ENCODE measurements at places on chromosomes 7 and 10.

DNA sequence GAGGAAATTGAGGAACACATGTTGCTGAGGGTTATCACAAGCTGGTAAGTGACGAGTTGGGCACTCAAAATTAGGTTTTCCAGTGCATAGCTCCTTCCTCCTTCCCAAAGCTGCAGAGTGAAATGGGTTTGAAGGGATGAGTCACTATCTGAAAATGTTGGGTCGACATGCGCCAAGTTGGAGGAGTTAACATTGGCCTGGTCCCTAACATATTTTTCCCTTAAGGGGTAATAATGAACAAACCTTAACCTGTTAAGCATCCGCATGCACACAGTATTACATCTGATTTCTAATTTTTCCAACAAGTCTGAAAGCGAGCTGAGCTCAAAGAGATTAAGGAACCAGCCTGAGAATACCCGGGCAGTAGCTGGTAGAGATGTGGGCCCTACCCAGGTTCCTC, 20.7 kb upstream of the TECTB start:
- DNase-seq, result no peak

DNA sequence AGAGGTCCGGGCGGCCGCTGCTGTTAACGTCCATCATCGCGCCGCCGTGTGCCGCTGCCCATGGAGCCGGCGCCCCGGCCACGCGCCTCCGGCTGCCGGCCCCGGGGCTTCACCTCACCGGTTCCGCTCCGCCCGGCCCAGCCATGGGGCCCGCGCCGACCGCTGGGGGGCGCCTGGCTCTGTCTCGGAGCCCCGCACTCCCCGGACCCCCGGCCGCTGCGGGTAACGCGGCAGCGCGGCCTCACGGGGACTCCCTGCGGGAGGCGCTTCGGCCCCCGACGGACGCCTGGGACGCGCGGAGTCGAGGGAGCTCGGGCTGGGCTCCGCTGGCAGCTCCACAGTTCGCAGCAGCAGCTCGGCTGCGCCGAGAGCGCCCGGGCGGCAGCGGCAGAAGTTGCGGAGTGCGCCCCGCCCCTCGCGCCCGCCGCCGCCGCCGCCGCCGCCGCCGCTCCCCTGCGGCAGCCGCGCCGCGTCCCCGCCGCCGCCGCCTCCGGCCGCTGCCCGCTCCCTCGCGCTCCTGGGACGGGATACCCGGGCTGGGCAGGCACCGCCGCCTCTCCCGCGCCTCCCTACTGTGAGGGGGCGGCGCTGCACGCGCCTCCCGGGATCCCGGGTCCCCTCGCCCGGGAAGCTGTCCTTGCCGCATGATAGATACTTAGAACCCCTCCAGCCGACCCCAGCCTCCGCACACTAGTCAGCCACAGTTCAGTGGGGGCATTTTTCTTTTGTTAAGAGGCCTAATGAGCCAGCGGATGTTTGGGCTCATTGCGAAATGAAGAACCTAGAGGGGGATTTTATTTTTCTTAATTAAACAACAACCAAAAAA, at the start of gene HTR7:
HTR7 (minus strand) TSS at position 405 of the 826 bp plus-strand sequence; CDS start at position 37, 368 bp downstream.
- peak; percentile 85 for DNase-seq

DNA sequence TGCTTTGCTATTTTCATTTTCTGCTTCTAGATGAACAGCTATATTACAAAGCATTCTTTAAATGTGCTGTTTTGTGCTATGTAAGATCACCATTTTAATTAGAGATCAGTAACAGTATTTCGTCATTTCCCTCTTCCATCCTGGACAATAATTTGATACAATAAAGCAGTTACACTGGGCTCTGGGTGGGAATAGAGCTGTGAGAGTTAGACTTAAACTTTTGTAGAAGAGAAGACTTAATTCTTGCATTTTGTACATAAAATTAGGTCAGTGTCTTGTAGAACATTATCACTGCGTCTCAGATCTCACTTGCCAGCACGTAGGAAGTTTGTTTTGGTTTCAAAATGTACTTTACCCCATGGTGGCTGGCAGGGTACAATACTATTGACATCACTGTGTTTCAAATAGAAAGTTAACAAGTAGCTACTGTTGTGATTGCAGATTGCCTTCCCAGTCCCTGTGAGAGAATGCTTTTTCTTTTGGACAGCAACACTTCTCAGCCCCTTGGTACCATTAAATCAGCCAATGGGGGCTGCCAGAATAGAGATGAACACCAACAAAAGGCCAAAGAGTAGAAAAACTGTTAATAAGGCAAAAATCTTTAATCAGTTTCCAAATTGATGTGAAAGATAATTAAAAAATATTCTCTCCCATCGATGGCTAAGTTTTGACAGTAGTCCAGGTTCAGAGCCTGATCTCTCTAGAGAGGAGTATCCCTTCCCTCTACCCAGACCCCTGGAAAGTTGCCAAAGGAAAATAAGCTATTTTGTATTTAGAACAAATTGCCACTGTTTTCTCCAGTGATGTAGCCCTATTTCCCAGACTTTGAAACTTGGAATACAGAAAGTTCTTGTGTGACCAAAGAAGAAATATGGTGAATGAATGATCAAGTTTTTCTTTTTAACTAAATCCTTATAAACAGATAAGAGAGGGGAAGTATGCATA, 35.1 kb downstream of the SMNDC1 start:
- peak; percentile 15 for DNase-seq

DNA sequence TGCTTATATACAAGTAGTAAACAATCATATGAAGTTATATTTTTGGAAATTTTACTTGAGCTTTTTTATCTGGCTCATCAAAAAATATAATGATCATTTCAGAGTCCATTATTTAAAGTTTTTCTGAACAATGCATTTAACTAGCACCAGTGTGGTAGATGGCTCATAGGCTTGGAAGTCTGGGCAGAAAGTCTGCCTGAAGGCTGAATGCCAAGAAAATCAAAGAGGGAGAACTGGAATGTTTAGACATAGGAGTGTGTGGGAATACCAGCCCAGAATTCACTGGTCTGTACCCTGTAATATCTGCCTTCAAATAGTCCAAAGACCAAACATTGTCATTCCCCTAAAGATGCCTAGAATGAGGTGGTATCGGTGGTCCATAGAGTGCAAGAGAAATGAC, 40.3 kb upstream of the ANK3 start:
- no peak for DNase-seq

DNA sequence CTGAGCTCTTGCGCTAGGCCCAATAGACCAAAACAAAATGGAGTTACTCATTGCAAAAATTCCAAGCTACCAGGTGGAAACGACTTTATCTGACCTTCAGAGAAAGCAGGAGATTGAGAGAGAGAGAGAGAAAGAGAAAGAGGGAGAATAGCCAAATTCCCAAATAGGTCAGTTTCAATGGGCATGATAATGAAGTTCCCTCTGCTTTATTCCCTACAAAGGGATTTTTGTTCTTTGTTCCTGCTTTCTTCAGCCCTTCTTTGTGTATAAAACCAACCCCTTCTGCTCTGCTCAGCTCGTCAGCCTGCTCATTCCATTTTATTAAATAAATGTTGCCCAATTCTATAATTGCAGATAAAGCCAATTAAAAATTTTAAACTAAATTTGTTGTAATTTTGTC, 45.0 kb upstream of the GPR37 start:
- DNase-seq, result peak; percentile 27

GRCh38 chr10:70964245-70964644, 75.9 kb upstream of the PCBD1 start:
- no peak for DNase-seq

DNA sequence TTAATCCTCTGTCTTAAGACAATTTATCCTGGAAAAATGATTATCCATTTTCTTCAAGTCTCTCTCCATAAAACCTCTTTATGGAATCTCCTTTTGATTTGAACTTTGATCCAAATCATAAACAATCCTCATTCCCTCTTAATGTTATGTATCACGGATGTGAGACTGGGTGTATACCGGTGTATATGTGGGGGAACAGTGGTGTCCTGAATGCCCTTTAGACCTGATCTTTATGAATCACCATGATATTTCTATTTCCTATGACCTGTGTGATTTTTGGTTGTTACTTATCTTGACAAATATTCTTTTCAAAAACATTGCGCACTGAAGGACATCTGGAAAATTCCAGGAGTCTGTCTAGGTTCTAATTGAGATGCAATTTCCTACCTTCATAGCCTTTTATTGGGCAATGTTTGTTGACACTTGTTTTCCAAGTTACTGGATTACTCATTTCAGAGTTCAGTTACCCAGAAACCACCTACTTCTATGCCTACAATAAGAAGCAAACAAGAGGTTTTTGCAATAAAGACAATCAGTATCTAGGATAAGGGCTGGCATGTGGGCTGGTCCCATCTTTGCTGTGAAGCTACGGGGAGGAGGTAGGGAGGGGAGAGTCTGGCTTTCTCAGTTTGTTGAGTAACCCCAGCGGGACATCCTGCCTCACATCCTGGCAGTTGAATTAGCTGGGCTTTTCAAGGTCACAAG, 190.4 kb downstream of the CTTNBP2 start:
- DNase-seq, result no peak

DNA sequence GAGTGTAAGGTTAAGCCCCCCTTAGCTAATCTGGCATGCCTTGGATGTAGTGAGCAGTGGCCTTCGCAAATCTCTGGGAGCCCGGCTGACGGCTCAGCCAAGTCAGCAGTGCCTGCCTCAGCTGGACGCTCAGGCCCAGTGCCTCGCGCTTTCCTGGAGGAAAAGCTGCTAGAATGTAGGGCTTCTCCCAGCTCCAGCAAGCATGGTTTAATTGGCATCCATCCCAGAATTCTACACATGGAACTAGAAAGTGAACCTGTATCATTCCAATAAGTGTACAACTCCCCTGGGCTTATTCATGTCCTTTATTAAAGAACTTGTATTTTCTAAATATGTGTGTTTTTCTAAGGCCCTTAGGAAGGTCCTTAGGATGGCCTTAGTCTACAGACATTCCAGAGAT, 287.8 kb upstream of the SHH start:
- DNase-seq, result peak; percentile 33

DNA sequence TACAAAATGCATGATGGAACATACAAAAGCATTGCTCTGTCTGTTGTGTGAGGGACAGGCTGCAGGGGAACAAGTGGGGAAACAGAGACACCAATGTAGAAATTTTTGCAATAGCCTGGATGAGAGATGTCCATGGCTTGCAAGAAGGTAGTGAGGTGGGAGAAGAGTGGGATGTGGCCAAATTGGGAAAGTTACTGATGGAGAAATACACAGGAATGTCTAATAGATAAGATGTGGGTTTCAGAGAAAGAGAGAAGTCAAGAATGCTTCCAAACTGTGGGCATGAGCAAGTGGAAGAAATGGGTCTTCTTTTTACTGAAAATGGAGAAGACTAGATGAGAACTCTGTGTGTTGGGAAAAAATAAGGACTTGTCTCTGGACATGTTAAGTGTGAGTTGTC, 592.7 kb downstream of the TNS3 start:
- DNase-seq, result no peak

- DNase-seq, result no peak
Measured at GRCh38 chr10:115059301-115059898, 33.8 kb upstream of the ATRNL1 start.

DNA sequence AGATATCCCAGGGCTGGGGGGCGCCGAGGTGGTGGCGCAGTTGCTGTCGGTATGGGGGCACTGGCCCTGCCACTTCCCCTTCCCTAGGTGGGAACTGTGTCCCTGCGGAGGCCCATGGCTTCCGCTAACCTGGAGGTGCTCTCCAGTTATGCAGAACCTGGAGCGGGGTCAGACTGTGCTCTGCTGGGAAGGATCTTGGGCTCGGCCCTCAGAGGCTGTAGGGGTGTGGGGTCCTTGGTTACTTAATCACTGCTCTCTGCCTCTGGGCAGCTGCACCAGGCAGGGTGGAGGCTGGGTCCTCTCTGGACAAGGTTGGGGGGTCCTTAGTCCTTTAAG, 2.4 kb downstream of the BRI3 start:
- DNase-seq, result no peak

GRCh38 chr7:20198260-20198659, 18.9 kb downstream of the MACC1 start:
- DNase-seq, result no peak

DNA sequence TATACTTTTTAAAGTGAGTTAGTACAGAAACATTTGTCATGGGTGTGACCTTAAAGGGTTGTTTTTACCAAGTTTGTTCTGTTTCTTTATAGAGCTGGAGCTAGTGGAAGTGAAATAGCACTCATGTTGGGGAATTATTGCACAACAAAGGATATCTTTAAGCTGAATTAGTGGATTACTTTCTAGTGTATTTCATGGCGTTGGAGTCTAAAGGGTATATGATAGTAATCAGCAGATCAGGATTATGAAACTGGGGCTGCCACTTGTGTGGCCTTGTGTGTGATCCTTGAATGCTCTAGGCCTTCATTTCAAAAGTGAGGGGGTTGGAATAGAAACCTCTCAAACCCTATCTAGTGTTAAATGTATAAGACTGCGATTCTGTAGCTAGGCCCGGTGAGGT, 123.6 kb downstream of the LYZL1 start:
- no peak for DNase-seq

DNA sequence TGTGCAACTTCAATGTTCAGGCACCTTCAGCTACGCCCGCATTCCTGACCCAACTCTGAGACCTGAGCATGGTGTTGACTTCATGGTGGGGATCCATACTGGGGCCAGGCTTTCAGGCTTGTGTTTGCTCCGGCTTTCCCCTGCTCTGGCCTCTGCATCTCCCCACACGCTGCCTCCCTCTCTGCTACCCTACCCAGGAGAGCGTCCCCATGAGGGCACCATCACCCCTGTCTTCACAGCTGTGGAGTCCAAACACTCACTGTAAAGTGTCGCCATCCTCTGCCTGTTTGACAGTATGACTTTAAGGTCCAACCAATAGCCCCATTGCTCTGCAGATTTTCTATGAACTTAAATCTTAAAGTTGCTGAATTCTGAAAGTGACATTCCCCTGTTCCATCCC, 199.0 kb upstream of the GRB10 start:
- DNase-seq, result no peak

- no peak for DNase-seq
Measured at GRCh38 chr7:5700391-5700985, 81.0 kb downstream of the RNF216 start.

GRCh38 chr7:38694326-38694725, 63.2 kb upstream of the AMPH start:
- DNase-seq, result no peak

- DNase-seq, result no peak
Measured at GRCh38 chr7:3294432-3295100, 6.5 kb upstream of the SDK1 start.
